ENCODE measurements at places on chromosomes 7 and 10. TPM values are rescaled to one million over a fixed set of nuclear protein-coding genes. Genes with fewer than 3 reads are reported as not detected.

Gene THSD7A
- 6.1 TPM for total RNA-seq

Gene LBX1
- not detected for total RNA-seq

DNA sequence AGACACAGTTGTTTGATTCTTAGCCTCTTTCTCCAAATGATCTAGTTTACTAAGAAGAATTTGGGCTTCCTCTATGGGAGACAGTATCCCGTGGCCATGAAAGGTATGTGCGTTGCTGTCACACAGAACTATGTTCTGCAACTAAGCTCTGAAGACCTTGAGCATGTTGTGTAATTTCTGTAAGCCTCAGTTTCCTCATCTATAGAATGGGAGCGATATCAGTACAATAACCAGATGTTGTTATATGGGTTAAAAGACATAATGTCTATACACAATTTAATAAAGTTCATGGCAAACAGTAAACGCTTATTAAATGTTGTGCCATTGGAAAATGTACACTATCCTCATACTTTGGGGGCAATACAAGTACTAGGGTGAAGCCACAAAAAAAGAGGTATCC lies 185.5 kb upstream of the ASAH2 start:
- DNase-seq, result no peak

GRCh38 chr10:132105302-132105995 lies 39.7 kb downstream of the JAKMIP3 start:
- DNase-seq, result peak; percentile 42

DNA sequence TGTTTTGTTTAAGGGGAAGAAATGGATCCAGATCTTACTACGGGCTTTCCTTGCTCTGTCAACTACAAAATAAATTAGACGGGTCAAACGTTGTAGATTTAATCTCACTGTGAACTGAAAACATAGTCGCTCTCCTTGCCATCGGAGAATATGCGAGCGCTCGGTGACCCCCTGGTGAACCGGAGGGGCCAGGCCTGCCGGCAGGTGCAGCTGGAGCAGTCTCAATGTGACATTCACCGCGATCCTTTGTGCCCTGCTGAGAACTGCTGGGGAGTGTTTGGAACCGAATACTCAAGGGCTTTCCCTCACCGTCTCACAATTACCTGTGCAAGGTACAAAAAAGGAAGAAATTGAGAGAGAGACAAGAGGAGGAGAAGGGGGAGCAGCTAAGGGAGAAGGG lies 174.1 kb upstream of the GPR26 start:
- no peak for DNase-seq

DNA sequence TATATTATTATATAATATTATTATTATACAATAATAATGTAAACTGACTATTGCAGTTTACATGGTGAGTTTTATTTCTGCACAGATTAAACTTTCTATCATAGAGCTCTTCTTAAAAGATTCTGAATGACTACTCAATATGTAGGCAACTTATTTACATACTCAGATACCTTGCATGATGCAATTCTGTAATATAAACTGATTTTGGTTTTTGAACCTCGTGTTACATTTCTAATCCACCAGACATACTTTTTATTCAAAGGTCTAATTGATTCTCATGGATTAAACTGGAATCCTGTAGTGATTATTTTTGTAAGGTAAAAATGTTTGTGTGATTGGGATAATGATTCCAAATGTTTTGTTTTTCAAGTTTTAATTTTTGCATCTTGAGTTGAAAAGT lies 19.9 kb downstream of the SLC26A4 start:
- no peak for DNase-seq

GRCh38 chr10:89522463-89522862 lies 12.9 kb downstream of the SLC16A12 start:
- no peak for DNase-seq

DNA sequence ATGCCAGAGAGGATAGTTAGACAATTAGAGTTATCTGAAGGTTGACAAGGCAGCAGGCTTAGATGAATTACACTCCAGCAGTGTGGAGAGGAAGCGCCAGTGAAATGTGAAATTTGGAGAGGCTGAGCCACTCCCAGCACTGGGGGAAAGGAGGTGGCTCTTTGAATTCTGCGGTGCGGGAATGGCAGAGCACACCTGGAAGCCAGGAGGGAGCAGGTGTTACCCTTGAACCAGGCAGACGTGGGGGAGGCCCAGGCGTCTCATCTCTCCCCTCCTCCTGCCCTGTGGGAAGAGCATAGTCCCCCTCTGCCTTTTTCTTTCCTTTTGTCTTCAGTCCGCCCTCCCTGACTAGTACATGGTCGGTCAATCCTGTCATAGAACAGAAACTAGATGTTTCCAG lies 203.1 kb downstream of the DPP6 start:
- no peak for DNase-seq

All from sigmoid colon (tissue), 7 donors.